Activated CD8-positive, alpha-beta T cell treated with anti-CD3 and anti-CD28 coated beads for 36 hours (primary cell): ENCODE measurements at places on chromosomes 11 and 22. TPM values are rescaled to one million over a fixed set of nuclear protein-coding genes. Genes with fewer than 3 reads are reported as not detected.

The TNNI2 gene
- total RNA-seq: not detected

- no peaks in the 10 kb centered on the region for H3K36me3 ChIP-seq
- H3K27ac ChIP-seq: peak within 1 kb of the TSS; percentile 42
- H3K27me3 ChIP-seq: no peaks in the 10 kb centered on the region
- peak; percentile 52 for DNase-seq
Observed at GRCh38 chr11:63614136-63614671, at the start of gene PLAAT3. Gene PLAAT3, minus strand, starts transcription at chr11:63614433. Its CDS starts 419 bp downstream, at chr11:63614014.

GRCh38 chr11:88324562-88325345 lies 12.8 kb downstream of the CTSC start:
- no peak overlapping the region for H3K4me3 ChIP-seq
- H3K4me1 ChIP-seq: peaks cover 73% of the 10 kb centered on the region
- DNase-seq: no peak
- no peaks in the 10 kb centered on the region for H3K27me3 ChIP-seq
- H3K27ac ChIP-seq: peak overlapping the region; percentile 30
- peaks cover 84% of the 10 kb centered on the region for H3K36me3 ChIP-seq

- no peaks in the 10 kb centered on the region for H3K4me1 ChIP-seq
- peak; percentile 71 for DNase-seq
- no peaks in the 10 kb centered on the region for H3K27me3 ChIP-seq
- H3K36me3 ChIP-seq: no peaks in the 10 kb centered on the region
Observed at GRCh38 chr11:32374261-32374711, 61.1 kb downstream of the WT1 start.

The TANGO2 gene
- 15.7 TPM for total RNA-seq

DNA sequence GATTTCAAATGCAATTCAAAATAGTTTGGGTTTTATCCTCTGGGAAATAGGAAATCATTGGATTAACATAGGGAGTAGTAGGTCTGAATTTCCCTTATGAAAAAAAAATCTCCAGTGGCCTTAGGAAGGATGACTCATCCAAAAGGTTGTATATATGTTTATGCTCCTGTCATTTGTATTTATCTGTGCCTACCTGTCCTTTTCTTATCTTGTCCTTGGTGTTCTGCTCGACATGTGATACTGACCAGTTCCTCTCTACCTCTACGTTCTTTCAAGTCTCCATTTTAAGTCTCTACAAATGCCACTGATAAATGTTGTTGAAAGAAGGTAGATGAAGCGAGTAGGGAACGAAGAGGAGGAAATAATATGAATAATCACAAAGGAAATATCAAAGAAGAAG lies 3.0 kb upstream of the SOX6 start:
- DNase-seq: no peak
- no peaks in the 10 kb centered on the region for H3K4me1 ChIP-seq
- H3K27me3 ChIP-seq: no peaks in the 10 kb centered on the region
- no peak overlapping the region for H3K27ac ChIP-seq
- no peaks in the 10 kb centered on the region for H3K36me3 ChIP-seq
- H3K4me3 ChIP-seq: no peak overlapping the region

- no peak overlapping the region for H3K4me3 ChIP-seq
- no peaks in the 10 kb centered on the region for H3K36me3 ChIP-seq
- peaks cover 19% of the 10 kb centered on the region for H3K27me3 ChIP-seq
- no peak overlapping the region for H3K27ac ChIP-seq
- DNase-seq: no peak
Observed at GRCh38 chr11:128879817-128880216, 11.3 kb upstream of the KCNJ5 start.

DNA sequence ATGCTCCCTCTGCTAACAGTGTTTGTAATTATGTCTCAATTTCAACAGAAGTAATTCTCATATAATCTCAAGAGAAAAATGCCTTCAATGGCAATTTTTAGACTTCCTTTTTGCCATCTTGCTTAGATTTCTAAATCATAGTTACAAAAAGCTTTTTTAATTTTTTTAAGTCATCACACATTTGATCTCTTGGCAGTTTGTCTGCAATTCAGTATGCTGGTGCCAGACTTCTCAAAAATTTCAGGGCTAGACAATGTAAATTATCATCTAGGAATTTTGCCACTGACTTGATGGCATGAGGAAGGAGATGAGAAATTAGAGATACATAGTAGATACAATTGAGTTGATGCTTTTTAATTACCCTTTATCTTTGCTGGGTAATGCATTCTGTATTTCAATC lies 1176.7 kb upstream of the CNTN5 start:
- H3K36me3 ChIP-seq: no peaks in the 10 kb centered on the region
- no peak overlapping the region for H3K4me3 ChIP-seq
- no peak overlapping the region for H3K27ac ChIP-seq
- DNase-seq: no peak
- H3K4me1 ChIP-seq: no peaks in the 10 kb centered on the region

GRCh38 chr11:112977755-112978154 lies 16.5 kb downstream of the NCAM1 start:
- no peak overlapping the region for H3K4me3 ChIP-seq
- peaks cover 3% of the 10 kb centered on the region for H3K27me3 ChIP-seq
- no peak overlapping the region for H3K27ac ChIP-seq
- no peaks in the 10 kb centered on the region for H3K4me1 ChIP-seq
- DNase-seq: no peak

The TTC36 gene
- 0.36 TPM for total RNA-seq
